ENCODE measurements at places on chromosomes 5 and 9. TPM values are rescaled to one million over a fixed set of nuclear protein-coding genes. Genes with fewer than 3 reads are reported as not detected.

DNA sequence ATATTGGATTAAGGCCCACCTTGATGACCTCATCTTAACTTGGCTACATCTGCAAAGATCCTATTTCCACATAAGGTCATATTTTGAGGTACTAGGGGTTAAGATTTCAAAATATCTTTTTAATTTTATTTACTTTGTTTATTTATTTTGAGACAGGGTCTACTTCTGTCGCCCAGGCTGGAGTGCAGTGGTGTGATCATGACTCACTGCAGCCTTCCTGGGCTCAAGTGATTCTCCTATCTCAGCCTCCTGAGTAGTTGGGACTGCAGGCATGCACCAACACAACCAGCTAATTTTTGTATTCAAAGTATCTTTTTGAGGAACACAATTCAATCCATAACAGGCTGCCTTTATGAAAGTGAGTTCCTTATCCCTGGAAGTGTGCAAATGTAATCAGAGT, 212.3 kb downstream of the PALM2AKAP2 start:
- no peak for DNase-seq

The MEGF10 gene
- 0.27 TPM for total RNA-seq

- DNase-seq = no peak
These were observed 92.6 kb downstream of the GLIS3 start for GRCh38 chr9:4207123-4207875.

The ZNG1E gene
- 10.5 TPM for total RNA-seq

The CCDC171 gene
- 12.4 TPM for total RNA-seq

DNA sequence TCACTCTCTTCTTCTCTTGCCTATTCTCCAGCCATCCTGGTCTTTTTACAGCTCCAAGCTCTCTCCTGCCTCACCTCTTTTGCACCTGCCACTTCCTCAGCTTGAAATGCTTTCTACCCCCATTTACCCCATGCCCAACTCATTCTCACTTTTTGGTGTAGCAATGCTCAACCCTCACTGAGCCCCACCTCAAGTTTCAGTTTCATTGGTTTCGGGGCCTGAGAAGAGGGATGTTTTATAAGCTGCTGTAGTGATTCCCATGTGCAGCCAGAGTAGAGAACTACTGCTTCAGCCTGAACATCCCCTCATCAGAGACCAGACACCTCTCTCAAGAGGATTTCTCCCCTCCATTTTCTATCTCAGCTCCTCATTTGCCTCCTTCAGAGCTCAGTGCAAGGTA, 45.2 kb upstream of the FYB1 start:
- DNase-seq = no peak
